CD4-positive, alpha-beta memory T cell (primary cell): ENCODE measurements at places on chromosomes 3 and 15.

- H3K4me3 ChIP-seq = no peak overlapping the region
- H3K27ac ChIP-seq = no peak overlapping the region
- H3K27me3 ChIP-seq = no peaks in the 10 kb centered on the region
- no peak for DNase-seq
- H3K36me3 ChIP-seq = no peaks in the 10 kb centered on the region
- no peaks in the 10 kb centered on the region for H3K4me1 ChIP-seq
Observed at GRCh38 chr15:35477312-35478262, 68.4 kb downstream of the DPH6 start.

GRCh38 chr3:169522595-169523529 is 140.7 kb downstream of the MECOM start:
- no peaks in the 10 kb centered on the region for H3K4me1 ChIP-seq
- no peak overlapping the region for H3K27ac ChIP-seq
- H3K4me3 ChIP-seq = no peak overlapping the region
- H3K27me3 ChIP-seq = no peaks in the 10 kb centered on the region

- no peaks in the 10 kb centered on the region for H3K27me3 ChIP-seq
- H3K4me3 ChIP-seq = no peak overlapping the region
- H3K36me3 ChIP-seq = no peaks in the 10 kb centered on the region
- no peak overlapping the region for H3K27ac ChIP-seq
- DNase-seq = no peak
- no peaks in the 10 kb centered on the region for H3K4me1 ChIP-seq
Observed at GRCh38 chr3:110067527-110067926, 730.2 kb upstream of the DPPA4 start.

DNA sequence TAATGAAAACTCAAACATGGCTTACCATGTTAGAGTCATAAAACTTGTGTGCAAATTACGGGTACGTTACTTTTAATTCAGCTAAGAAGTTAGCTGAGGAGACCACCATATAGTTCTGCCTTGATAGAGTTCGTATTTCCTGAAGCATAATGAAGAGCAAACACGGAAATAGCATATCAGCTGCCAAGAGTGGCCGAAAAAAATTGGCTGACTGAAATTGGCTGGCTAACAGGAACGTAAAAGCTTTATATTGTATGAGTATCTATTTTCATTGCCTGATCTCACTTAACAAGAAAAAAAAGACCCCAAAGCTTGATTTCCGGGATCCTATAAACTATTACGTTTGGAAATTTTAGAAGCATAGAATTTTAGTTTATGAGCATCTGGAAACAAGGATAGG is 1222.9 kb downstream of the ZPLD1 start:
- no peaks in the 10 kb centered on the region for H3K27me3 ChIP-seq
- H3K36me3 ChIP-seq = no peaks in the 10 kb centered on the region
- DNase-seq = no peak
- H3K4me3 ChIP-seq = no peak overlapping the region

- no peak overlapping the region for H3K4me3 ChIP-seq
- no peak overlapping the region for H3K27ac ChIP-seq
- no peaks in the 10 kb centered on the region for H3K36me3 ChIP-seq
- H3K27me3 ChIP-seq = no peaks in the 10 kb centered on the region
- no peak for DNase-seq
Observed at GRCh38 chr15:87863152-87863551, 393.4 kb downstream of the NTRK3 start.

- no peak overlapping the region for H3K27ac ChIP-seq
- no peaks in the 10 kb centered on the region for H3K27me3 ChIP-seq
- no peaks in the 10 kb centered on the region for H3K4me1 ChIP-seq
- H3K4me3 ChIP-seq = no peak overlapping the region
- DNase-seq = no peak
- H3K36me3 ChIP-seq = no peaks in the 10 kb centered on the region
Observed at GRCh38 chr3:142007710-142008399, 131.4 kb downstream of the ATP1B3 start.

DNA sequence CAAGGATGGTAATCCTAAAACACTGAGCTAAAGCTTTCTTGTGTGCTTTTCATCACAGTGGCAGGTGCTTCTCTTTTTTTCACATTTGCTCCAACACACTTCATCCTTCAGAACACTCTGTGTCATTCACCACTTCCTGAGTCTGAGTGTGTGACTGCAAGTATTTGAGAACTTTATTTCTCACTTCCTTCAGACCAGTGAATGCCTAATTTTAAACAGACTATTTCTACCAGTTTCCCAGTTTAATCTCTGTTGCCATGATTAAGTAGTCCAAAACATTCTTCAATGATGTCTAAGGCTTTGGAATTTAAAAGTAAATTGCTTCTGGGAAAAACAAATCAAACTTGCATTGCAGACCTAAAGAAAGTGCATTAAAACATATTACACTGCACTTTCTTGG is 541.2 kb downstream of the RBMS3 start:
- no peaks in the 10 kb centered on the region for H3K27me3 ChIP-seq
- H3K36me3 ChIP-seq = no peaks in the 10 kb centered on the region
- H3K4me3 ChIP-seq = no peak overlapping the region
- no peak overlapping the region for H3K27ac ChIP-seq
- no peak for DNase-seq
- no peaks in the 10 kb centered on the region for H3K4me1 ChIP-seq

GRCh38 chr3:11556851-11557644 is 86.7 kb downstream of the VGLL4 start:
- peaks cover 9% of the 10 kb centered on the region for H3K36me3 ChIP-seq
- H3K4me3 ChIP-seq = no peak overlapping the region
- H3K27me3 ChIP-seq = no peaks in the 10 kb centered on the region
- no peaks in the 10 kb centered on the region for H3K4me1 ChIP-seq
- no peak for DNase-seq
- H3K27ac ChIP-seq = no peak overlapping the region

- no peaks in the 10 kb centered on the region for H3K27me3 ChIP-seq
- no peaks in the 10 kb centered on the region for H3K36me3 ChIP-seq
- peaks cover 12% of the 10 kb centered on the region for H3K4me1 ChIP-seq
- H3K4me3 ChIP-seq = no peak overlapping the region
- no peak for DNase-seq
- H3K27ac ChIP-seq = no peak overlapping the region
Observed at GRCh38 chr15:77546050-77546501, 86.6 kb downstream of the LINGO1 start.

DNA sequence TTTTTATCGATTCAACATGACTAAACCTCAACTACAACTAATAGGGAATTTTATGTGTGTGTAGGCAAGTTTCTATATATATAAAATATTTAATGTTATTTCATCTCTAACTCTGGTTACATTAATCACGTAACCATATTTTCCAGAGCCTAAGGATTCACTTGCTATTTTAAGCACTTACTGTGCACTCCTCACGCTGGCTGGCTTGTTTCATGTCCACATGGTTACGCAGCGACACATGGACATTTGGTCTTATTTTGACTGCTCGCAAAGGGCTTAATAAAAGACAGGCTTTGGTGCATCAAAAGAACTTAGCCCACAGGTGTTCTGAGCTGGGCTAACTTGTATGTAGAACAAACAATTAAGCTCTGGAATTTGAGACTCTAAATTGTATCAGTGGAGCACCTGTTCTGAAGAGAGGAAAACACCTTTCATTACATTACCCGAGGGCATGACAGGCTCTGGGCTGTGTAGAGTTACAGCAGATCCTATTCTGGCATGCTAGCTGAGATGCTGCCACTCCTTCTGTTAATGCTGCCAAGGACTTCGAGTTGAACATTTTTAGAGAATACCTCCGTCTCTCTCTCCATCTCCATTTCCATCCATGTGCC is 130.0 kb upstream of the NR2F2 start:
- DNase-seq = no peak
- no peak overlapping the region for H3K27ac ChIP-seq
- H3K27me3 ChIP-seq = no peaks in the 10 kb centered on the region
- no peaks in the 10 kb centered on the region for H3K4me1 ChIP-seq

DNA sequence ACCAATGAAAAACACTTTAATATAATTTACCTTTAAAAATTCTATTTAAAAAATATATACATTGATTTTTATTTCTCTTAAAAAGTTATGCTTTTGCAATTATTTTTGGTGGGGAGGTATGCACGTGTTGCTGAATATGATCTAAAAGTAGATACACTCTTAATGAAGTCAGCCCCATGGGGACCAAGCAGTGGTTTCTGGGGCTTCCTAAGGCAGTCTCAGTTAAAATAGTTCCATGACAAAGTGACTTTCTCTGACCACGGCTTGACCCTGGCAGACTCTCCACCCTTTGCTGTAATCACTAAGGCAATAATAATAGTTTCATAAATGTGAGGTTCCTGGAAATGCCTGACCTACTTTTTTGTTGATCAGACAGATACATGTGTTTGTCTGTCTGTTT is 50.4 kb downstream of the CCR4 start:
- peaks cover 89% of the 10 kb centered on the region for H3K4me1 ChIP-seq
- H3K4me3 ChIP-seq = no peak overlapping the region
- no peak for DNase-seq
- H3K27ac ChIP-seq = no peak overlapping the region
- H3K27me3 ChIP-seq = no peaks in the 10 kb centered on the region

DNA sequence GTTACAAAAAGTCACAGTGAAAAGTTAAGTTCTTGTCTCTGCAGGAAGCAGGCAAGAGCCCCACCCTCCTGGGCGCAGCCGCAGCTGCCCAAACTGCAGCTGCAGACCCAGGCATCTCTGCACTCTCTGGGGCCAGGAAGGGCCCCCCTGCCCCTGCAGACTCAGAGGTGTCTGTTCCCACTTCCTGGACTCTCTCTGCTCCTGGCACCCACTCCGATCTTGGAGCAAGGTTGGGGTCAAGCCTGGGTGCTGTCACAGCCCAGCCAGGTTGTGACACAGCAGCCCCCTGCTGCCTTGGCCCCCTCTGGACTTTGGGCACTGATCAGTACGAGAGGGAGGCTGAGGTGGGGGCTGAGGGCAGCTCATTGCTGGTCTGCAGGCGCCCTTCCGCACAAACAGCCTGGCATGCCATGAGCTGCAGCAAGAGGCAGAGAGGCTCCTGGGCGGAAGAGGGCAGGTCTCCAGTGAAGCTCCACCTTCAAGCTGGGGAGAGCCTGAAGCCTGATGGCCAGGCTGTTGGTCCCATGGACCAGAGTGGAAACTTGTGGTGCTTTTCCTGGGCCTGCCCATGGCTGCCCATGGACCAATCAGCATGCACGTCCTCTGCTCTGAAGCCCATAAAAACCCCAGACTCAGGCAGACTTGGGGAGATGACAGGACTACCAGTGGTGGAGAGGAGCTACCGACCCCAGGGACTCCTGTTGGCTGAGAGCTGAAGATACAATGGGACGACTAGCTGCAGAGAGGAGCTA is 42.9 kb upstream of the LRRFIP2 start:
- H3K36me3 ChIP-seq = no peaks in the 10 kb centered on the region
- DNase-seq = no peak
- peaks cover 50% of the 10 kb centered on the region for H3K4me1 ChIP-seq
- H3K27ac ChIP-seq = peak overlapping the region; percentile 49
- no peak overlapping the region for H3K4me3 ChIP-seq
